ENCODE measurements at places on chromosomes 16 and 17. TPM values are rescaled to one million over a fixed set of nuclear protein-coding genes. Genes with fewer than 3 reads are reported as not detected.

The VAT1 gene
- polyA plus RNA-seq, result 33.7 TPM

The PSMD3 gene
- polyA plus RNA-seq, result 59.1 TPM

The SLC52A1 gene
- polyA plus RNA-seq, result not detected

The TNP2 gene
- polyA plus RNA-seq, result not detected

The ALOX12B gene
- 0.17 TPM for polyA plus RNA-seq

The VAMP2 gene
- polyA plus RNA-seq, result 93.6 TPM

The TERB1 gene
- not detected for polyA plus RNA-seq

The XAF1 gene
- 9.7 TPM for polyA plus RNA-seq

The ZFHX3 gene
- 1.0 TPM for polyA plus RNA-seq

The KRT39 gene
- polyA plus RNA-seq, result not detected

The OTOP3 gene
- polyA plus RNA-seq, result not detected

The FGF11 gene
- polyA plus RNA-seq, result not detected

The ABHD15 gene
- polyA plus RNA-seq, result 34.0 TPM

The SMIM36 gene
- polyA plus RNA-seq, result not detected

DNA sequence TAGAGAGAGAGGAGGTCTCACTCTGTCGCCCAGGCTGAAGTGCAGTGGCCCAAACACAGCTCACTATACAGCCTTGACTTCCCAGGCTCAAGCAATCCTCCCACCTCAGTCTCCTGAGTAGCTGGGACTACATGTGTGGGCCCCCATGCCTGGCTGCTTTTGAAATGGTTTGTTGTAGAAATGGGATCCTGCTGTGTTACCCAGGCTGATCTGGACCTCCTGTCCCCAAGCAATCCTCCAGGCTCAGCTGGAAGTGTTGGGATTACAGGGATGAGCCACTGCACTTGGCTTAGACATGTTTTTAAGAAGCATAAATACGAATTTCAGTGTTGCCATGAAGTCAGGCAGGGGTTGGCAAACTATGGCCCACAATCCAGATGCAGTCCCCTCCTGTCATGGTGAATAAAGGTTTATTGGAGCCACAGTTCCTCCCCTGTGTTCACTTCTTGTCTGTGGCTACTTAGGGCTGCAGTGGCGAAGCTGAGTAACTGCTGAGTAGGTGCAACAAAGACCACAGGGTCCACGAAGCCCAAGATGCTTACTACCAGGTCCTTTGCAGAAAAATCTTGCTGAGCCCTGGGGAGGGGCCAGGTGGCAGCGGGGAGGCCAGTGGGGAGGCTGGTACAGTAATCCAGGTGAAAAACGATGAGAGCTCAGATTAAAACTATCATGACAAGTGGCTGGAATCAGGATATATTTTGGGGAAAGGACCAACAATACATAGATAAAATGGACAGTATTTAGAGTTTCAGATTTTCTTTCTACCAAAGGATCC is 35.2 kb downstream of the TNFRSF13B start:
- no peak for DNase-seq

DNA sequence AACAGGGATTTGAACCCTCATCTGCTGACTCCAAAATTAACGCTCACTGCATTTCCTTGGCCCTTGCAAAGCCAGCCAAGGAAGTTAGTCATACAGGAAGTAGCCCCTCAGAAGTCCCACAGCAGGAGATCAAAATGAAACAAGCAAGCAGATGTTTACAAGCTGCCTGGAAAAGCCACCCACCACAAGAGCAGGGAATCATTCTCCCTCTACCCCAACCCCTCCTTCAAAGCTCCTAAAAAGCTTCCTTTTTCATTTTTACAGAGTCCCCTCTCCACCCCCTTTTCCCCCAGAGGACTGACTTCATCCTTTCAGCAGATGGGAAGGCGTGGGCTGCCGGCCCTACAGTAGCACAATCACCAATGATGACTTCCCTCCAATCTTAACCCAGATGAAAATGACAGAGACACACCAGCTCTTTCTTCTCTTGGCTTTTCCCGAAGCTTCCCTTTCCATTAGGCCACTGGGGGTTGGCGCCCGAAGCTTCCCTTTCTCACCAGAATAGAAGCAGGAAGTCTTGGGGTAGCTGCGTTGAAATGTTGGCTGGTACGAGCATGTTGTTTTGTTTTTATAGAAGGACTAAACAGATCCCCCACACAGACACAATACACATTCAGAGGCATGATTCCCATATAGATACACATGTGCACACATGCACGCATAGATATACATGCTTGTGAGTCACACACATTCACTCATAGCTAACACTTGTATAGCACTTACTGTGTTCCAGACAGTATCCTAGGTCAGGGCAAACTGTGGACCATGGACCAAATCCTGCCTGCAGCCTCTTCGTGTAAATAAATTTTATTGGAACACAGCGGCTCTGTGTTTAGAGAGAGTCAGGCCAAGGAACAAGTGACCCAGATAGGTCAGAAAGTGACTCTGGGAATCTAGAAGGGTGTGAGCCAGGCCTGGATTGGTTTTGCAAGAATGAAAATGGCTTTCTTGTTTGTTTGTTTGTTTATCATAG is 17.4 kb downstream of the ITPRIPL2 start:
- no peak for DNase-seq

DNA sequence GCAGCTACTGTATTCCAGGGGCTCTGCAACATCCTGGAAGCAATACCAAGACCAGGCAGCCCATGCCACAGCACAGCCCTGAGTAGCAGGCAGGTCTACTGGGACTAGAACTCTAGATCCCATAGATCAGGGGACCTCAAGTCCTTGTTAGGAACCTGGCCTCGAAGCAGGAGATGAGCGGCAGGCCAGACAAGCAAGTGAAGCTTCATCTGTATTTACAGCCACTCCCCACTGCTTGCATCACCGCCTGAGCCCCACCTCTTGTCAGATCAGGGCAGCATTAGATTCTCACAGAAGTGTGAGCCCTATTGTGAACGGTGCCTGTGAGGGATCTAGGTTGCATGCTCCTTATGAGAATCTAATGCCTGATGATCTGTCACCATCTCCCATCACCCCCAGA is 295.7 kb upstream of the TNRC6C start:
- DNase-seq, result no peak

- DNase-seq, result no peak
Measured at GRCh38 chr17:7837408-7838088, 3.5 kb downstream of the KDM6B start.

DNA sequence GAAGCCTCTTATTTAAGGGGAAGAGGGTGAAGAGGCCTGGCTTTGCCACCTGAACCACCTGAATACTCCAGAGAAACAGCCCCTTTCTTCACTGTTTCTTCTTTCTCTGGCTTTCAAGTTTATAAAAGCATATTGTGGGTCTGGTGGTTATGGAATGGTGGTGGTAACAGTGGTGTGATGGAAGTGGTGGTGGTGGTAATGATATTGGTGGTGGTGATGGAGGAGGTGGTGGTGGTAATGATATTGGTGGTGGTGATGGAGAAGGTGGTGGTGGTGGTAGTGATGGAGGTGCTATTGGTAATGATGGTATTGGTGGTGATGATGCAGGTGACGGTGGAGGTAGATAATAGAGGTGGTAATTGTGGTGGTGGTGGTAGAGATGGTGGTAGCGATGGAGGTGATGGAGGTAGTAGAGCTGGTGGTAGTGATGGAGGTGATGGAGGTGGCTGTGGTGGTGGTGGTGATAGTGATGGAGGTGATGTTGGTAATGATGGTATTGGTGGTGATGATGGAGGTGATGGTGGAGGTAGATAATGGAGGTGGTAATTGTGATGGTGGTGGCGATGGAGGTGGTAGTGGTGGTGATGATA is 14.1 kb upstream of the C1QL1 start:
- DNase-seq, result no peak

DNA sequence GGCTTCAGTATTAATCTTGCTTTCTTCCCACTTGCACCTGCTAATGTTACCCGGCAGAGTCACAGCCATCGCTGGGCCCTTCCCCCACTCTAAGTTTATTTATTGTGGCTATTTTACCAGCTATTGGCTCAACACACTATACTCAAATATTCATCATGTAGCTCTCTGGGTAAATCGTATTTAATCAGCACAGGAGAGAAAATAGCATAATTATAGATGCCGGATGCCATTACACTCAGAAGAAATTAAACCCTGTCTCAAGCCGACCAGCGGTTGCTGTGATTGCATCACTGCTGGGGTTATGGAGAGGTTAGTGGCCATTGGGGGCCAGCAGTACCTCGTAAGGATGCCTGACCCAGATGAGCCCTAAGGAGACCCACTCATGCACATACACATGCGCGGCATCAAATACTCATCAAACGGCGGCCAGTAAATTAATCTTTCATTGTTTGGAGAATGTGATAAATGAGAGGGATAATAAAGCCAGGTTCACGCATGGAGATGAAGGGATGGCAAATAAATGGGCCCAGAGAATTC is 269.5 kb upstream of the ZFHX3 start:
- no peak for DNase-seq

GRCh38 chr17:69084911-69085310 is 24.2 kb upstream of the ABCA9 start:
- no peak for DNase-seq

- no peak for DNase-seq
Measured at GRCh38 chr17:80389011-80389995, 25.7 kb upstream of the ENDOV start.

DNA sequence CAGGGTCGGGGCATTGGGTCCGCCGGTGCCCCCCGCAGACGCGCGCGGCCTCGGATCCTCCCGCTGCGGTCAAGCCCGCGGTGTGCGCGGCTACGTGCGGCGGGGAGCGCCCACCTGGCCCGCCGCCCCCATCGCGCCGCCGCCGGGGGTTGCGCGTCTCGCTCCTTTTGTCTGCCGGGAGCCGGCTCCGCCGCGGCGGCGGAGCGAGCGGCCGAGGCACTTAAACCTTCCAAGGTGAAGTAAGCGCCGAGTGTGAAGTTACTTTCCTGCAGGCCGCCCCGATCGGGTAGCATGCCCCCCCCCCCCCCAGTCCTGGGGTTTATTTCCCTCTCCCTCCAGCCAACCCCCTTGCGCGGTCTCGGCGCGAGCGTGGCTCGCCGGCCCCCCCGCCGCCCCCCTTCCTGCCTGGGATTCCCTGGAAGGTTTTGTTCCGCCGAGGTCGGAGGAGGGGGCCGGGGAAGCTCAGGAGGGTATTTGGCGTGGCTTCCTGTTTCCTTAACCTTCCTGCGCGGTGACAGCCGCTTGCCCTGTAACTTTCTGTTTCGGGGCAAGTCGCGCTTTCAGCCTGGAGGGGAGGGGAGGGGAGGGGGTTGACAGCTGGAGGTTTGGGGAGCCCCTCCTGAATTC is 56.6 kb upstream of the GSE1 start:
- DNase-seq, result peak; percentile 72

GRCh38 chr16:84999200-84999599 is 12.1 kb downstream of the ZDHHC7 start:
- no peak for DNase-seq

GRCh38 chr17:66614469-66614868 is 220.4 kb upstream of the CACNG5 start:
- no peak for DNase-seq

GRCh38 chr17:63773272-63774140 is at the start of gene CCDC47:
TSS of gene CCDC47 (minus strand) at chr17:63773597. CDS start at chr17:63766175, 7,422 bp downstream.
- peak; percentile 97 for DNase-seq

DNA sequence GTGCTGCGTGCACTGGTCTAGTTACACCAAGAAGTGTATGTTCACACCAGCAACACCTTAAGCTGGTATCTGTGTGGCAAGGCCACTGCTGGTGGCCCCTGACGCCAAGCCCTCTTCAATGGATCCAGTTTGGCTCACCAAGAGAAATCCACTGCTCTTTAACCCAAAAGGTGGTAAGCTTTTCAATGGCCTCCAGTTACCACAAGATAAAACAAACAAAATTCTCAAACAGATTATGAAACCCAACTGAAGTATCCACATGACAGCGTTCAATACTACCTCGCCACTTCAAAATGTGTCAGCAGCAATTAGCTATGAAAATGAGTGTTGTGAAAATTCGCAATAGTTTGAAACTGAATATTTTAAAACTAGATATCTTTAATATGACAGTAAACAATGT is 96.5 kb upstream of the AKTIP start:
- DNase-seq, result no peak

- DNase-seq, result no peak
Measured at GRCh38 chr16:19882186-19882585, 2.5 kb downstream of the GPRC5B start.

GRCh38 chr16:84559311-84559932 is 55.0 kb upstream of the MEAK7 start:
- no peak for DNase-seq

GRCh38 chr17:55067697-55068439 is 99.3 kb downstream of the STXBP4 start:
- no peak for DNase-seq

GRCh38 chr16:50938932-50939331 is 197.0 kb downstream of the CYLD start:
- no peak for DNase-seq

DNA sequence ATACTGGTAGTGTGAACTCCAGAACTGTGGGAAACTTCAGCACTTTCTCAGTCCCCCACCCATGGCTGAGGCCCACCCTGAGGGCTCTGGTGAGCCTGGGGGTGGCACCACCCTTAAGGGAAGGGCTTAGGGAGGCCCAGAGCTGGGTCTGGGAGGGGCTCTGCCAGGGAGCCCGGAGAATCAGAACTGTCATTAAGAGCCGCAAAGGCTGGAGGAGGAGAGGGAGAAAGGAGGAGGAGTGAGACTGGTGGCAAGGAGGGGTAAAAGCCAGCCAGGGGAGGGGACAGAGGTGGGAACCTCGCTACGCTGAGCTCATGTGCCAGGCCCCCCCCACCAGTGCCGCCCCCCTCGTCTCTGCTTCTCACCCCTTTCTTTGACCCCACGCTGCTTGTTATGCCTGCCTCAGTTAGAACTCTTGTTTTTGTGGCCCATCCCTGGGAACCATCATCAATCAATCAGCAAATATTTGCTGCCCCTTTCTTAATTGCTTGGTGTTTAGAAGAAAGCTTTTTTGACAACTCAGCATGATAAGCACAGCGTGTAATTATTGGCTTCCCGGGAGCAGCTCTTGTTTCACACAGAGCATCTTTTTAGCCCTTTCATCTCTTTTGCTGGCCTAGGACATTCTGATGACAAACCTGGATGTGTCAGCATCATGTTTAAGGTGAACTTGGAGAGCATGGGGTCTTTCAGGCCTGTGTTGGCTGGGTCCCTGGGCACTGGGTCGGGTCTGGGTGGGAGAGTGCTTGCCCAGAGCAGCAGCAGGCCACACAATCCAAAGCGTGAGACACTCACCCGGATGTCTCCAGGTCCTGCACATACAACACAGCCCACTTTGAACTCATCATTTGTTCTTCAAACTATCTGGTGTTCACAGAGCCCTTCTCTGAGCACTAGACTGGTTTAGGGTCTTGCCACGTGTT is 77.7 kb downstream of the NETO2 start:
- no peak for DNase-seq

- DNase-seq, result no peak
Measured at GRCh38 chr17:69872675-69873262, 202.3 kb upstream of the KCNJ16 start.

- DNase-seq, result no peak
Measured at GRCh38 chr17:81419319-81419885, 24.1 kb downstream of the BAHCC1 start.

- DNase-seq, result no peak
Measured at GRCh38 chr17:29870836-29871465, 59.1 kb downstream of the SSH2 start.

DNA sequence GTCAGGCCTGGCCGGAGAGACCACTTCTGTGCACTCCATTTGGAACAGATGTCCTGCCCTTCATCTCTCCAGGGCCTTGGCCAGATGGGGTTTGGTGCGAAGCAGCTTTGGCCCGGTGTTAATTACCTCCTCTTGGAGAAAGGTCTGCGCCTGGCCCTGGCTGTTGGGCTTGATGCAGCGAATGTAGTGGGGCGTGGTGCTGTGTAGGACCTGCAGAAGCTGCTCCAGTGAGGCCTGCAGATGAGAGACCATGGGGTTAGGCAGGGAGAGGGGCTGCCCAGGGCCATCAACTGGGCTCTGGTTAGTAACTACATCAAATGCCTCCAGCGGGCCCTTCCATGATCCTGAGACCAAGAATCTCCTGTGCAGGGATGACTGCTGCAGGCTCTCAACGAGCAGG is 18.7 kb downstream of the ZNHIT3 start:
- no peak for DNase-seq

All from immature natural killer cell (primary cell).